BE2C (cell line): ENCODE measurements at places on chromosomes 5 and 9.
A peak's percentile ranks its signal among the peaks of the same experiment; 100 is the strongest.

- DNase-seq: no peak
These were observed 167.5 kb downstream of the CDK5RAP2 start for GRCh38 chr9:120412425-120412951.

DNA sequence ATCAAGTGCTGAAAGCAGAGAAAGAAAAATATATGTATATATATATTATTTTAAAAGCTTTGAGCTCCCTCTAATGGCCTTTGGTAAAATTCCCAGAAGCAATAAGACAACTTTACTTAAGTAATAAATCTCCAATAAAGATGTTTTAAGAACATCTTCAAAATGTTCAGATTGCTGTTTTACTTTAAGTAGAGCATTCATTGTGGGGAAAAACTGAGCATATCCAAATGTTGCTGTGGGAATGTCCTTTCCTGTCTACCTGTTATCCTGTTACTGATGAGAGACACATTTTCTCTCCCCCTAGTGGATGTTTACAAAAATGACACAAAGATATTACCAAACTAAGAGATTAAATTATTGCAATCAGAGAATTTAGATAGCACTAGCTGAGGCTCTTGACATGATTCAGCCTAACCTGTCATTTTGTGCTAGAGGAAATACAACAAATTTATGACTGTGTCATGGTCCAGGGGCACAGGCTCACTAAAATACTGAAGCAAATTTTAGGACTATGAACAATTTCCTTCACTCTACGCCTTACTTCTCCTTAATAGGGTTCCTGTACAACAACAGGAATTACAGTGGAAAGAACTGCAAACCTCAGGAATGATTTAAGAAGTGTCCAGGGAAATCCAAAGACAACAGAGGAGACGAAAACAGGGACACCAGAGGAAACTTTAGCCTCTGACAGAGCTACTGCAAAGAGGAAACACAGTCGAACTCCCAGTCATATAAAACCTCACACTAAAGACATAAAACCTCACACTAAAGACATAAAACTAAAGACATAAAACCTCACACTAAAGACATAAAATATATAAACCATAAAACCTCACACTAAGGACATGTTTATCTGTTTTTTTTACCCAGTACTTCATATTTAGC is 24.3 kb upstream of the PRRC1 start:
- DNase-seq: no peak

- DNase-seq: no peak
These were observed 6.6 kb downstream of the SAXO1 start for GRCh38 chr9:19026375-19026774.

- DNase-seq: peak; percentile 13
These were observed 150.9 kb downstream of the OSTF1 start for GRCh38 chr9:75239176-75239575.

- DNase-seq: no peak
These were observed 602 bp downstream of the CCNI2 start for GRCh38 chr5:132747616-132748440.

- no peak for DNase-seq
These were observed 178.5 kb downstream of the C9orf152 start for GRCh38 chr9:110029429-110029955.

DNA sequence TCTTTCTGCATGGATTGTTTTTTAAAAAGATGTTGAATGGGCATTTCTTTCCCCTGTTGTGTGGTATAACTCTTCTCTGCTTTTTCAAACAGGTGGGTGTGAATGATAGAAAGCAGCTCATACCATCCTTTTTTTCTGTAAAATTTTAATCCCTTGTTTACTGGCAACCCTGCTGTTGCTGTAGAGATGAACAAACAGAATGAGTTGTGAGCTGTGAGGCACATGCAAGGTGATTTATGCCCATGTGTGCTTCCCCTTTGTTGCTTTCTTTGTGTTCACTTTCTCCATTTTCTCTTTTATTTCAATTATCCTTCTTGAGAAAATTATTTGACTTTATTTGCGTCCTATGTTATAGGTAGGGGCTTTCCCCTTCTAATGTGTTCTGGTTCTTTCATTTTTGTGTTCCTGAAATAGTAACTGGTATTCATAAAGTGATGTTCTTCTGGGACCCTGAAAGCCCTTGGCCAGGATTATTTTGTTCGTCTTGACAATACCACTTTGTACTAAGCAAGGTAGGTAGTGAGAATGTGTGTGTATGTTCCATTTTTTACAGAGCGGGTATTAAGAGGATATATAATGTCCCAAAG is 79.9 kb downstream of the AOPEP start:
- no peak for DNase-seq

- no peak for DNase-seq
These were observed 28.5 kb upstream of the PUM3 start for GRCh38 chr9:2872250-2872930.

DNA sequence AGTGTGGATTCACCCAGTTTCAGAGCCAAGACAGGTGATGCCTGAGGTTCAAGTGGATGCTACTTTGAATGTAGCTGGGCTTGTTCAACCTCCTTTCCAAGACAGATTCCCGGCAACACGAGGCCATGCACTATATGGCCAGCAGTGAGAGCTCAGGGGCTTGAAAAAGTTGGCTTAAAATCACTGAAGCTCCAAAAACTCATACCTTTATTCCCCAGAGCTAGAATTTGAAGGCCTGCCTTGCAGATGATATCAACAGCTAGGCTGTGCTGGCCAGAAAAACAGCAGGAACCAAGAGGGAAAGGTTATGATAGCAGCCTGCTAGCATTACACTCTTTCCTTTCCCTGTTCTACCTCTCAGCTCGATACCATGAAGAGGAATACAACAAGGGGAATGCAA is 120.2 kb upstream of the DAB2 start:
- no peak for DNase-seq

DNA sequence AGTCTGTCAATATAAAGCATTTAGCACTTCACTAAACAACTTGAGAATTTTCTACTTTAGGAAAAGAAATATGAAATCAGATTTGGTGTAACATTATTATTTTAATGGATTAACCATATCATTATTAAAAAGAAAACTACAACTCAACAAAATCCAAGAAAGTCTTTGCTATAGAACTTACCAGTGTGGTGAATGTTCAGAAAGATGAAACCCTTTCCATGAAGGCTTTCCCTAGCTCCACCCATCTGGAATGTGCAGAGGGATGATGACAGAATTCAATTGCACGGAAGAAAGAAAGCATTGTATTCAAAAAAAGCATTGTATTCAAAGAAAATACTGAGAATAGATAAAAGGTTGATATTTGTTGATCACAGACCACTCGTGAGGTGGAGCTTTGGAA is 328.6 kb upstream of the NUDT12 start:
- no peak for DNase-seq

DNA sequence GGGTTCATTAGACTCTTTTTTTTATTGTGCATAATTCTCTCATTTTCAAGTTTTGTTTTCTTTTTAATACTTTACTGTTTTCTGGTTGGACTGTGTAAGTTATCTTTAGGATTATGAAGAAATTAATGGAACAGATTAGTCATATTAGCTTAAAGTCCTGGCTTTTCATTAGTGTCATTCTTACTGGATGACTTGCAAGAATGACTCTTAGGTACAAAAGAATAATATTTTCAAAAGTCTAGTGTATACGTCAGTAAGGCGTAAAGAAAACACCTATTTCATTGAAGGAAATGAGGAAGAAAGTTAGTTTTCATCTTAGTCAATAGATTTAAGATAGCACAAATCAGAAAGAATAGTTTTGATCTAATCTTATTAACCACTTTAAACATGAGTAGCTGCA is 20.4 kb downstream of the UHRF2 start:
- no peak for DNase-seq

DNA sequence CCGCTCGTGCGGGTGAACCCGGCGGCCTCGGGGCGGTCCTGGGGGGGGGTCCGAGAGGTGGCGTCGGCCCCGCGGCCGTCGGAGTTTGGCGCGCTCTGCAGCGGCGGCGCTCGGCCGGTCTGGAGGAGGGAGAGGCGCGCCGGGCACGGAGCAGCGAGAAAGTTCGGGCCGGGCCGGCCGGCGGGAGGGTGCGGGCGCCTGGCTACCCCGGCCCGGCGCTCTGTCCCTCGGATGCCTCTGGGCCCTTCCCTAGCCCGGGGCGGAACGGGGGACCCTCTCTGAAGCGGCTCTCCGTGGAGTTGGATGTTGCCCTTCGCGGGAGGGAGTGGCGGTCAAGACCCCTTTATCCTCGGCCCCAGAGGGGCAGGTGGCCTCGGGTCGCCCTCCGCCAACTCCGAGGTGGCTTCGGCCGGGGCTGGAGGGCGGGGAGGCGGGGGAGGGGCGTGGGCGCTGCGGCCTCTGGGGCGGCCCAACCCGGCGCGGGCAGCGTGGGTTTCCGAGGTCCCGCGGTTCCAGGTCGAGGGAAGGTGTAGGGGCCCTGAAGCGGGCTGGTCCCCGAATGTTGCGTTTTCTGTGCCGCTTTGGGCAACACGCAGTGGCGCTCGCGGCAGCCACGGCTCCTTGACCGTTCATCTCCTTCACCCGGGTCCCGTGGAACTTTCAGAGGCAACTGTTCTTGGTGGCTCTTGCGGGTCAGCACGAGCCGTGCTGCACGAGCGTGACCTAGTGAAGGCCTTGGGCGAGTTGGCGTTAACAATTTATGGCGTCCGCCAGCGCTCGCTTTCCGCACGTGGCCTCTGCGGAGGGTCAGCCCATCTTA is 290.5 kb downstream of the DOCK8 start:
- DNase-seq: peak; percentile 6

DNA sequence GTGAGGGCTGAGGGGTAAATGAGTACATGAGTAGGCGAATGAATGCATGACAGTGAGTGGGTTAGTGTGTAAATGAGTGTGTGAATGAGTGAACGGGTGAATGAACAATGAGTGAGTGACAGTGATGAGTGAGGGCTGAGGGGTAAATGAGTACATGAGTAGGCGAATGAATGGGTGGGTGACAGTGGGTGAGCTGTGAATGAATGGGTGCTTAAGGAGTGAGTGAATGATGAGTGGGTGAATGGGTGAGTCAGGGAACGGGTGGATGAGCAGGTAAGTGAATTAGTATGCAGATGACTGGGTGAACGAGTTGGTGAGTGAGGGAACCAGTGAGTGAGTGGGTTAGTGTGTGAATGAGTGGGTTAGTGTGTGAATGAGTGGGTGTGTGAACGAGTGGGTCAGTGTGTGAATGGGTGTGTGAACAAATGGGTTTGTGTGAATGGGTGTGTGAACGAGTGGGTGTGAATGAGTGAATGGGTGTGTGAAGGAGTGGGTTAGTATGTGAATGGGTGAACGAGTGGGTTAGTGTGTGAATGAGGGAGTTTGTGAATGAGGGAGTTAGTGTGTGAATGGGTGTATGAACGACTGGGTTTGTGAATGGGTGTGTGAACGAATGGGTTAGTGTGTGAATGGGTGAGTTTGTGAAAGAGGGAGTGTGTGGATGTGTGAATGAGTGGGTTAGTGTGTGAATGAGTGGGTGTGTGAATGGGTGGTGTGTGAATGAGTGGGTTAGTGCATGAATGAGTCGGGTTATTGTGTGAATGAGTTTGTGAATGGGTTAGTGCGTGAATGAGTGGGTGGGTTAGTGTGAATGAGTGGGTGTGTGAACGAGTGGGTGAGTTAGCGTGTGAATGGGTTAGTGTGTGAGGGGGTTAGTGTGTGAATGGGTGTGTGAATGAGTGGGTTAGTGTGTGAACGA is 32.9 kb downstream of the NKD2 start:
- no peak for DNase-seq

GRCh38 chr5:132475987-132476875 is 14.3 kb downstream of the IRF1 start:
- no peak for DNase-seq

DNA sequence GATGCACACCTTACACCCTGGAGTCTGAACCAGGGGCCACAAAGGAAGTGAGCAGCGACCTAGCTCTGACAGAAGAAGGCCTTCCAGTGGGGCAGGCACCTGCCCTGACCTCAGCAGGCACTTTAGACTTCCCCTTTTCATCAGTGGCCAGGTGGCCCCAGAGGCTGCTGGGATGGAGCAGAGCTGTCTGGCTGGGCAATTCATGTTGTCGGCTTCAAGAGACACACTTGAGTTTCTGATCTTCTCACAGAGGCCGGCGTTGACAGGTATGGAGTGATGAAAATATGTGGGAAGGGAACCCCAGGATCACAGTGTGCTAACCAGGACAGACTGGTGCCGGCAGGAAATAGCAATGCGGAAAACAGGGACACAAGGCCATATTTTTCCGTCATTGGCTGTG is 375.5 kb downstream of the CTNND2 start:
- no peak for DNase-seq

DNA sequence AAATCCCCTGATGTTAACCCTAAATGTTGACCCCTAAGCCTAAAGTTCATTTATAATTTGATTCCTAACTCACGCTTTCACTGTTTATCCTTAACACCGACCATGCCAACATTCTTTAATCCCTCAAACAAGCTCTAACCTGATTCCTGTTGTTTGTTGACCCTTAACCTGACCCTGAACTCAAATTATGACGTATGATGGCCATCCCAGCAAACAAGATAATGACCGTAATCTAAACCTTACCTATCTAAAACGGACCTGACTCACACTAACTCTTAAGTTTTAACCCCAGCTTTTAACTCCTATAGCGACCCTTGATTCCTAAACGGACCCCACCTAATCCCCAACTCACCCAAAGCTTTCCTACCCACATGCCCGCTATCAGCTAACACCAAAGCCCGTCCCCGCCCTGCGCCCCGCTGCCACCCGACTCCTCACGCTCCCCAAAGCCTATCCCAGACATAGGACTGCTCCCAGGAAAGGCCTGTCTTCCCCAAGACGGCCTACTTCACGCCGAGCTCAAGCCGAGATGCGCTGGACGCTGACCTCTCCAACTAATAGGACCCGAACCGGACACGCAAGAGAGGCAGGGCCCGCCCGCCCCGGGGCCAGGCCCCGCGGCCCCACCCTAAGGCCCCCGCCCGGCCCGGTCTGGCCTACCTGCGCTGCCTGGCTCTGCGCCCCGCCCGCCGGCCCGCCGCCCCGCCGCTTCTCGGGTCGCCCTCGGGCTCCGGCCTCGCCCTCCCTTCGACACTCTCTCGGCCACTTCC is 395 bp downstream of the TLN1 start:
- no peak for DNase-seq

GRCh38 chr5:82424211-82424610 is 146.1 kb upstream of the RPS23 start:
- no peak for DNase-seq

DNA sequence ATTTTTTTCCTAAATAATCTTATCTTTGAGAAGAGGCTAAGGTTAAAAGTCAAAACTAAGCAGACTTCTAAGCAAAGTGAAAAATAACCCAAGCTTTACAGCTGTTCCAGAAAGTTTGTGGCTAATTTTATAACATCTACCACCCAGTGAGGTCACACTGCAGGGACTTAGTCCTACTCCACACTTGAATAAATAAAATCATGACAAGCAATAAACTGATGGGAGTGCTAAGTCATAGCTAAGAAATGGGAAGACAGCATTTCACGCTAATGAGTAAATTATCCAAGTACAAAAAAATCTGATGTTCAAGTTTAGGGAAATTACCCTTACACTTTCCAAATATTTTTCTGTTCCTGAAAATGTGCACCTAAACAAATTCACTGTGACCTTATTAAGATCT is 47.7 kb downstream of the ZNF608 start:
- DNase-seq: no peak

- no peak for DNase-seq
These were observed 165.8 kb upstream of the NR3C1 start for GRCh38 chr5:143569213-143569701.

DNA sequence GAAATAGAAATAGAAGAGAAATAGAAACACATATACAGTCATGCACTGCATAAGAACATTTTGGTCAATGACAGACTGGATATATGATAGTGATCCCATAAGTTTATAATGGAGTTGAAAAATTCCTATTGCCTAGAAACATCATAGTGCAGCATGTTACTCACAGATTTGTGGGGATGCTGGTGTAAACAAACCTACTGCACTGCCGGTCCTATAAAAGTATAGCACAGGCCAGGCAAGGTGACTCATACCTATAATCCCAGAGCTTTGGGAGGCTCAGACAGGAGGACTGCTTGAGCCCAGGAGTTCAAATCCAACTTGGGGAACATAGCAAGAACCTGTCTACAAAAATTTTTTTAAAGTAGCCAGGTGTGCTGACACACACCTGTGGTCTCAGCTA is 240.6 kb upstream of the MAP3K1 start:
- DNase-seq: no peak
